Islet precursor cell (in vitro differentiated cells): ENCODE measurements at places on chromosomes 6 and 20.

DNA sequence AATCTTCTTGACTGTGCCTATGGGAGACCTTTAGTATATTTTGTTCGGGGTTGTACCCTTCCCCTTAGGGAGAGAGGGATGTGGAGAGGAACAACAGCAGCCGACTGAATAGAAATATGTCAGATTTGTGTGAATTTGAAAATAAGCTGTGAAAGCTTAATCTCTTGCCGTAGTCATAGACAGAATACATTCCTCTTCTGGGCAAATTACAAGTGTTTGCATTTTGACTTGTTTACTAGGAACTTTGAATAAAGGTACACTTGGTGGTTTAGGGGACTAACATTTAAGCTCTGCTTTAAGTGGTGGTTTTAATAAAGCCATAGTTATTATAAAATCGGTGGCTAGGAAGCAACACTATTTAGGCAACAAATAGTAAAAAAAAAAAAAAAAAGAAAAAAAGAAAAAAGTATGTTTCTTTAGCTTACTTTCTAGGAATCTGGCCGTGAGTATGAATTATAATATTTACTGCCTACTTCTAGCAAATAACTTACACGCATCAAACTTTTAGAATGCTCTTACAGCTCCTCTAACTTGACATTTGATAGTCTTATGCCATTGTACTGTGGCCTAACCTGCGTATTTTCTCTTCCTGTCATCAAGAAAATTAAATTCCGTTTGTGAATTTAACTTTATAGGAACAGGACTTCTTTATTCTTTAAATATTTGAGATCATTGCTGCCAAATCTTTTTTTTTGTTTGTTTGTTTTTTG is 65.1 kb downstream of the ZBTB2 start:
- DNase-seq: no peak

DNA sequence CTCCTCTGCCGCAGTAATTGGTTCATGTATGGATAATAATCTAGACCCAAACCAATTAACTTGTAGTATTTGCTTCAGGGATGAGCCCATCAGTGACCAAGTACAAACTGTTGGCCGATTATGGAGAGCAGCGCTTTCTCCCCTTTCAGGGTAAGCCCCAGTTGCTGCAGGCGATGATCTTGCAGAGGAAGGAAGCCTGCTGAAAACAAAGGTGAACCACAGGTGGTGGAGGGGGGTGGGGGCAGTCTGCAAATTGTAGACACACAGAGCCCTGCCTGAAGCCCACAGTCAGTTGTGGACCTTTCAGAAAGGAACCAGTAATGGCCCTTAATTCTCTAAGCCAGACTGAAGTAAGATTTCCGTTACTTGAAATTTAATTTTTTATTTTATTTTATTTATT is 167.9 kb upstream of the JARID2 start:
- DNase-seq: peak; percentile 92

DNA sequence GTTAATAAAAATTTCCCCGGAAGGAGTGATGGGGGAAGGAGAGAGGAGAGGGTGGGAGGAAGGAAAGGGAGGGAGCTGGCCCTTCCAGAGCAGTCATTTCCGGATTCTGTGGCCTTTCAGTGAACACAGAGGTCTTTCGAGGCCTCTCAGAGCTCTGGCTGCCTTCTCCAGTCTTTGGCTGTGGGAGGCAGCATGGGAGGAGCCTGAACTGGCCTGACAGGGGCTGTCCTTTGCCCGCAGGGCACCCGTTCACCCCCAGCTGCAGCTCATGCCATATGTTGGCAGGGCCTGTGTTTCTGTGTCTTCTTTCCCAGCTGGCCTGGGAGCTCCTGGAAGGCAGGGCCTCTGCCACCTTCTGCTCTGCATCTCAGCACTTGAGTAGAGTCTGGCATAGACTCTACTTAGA is 95.5 kb downstream of the PPP1R14C start:
- DNase-seq: no peak

DNA sequence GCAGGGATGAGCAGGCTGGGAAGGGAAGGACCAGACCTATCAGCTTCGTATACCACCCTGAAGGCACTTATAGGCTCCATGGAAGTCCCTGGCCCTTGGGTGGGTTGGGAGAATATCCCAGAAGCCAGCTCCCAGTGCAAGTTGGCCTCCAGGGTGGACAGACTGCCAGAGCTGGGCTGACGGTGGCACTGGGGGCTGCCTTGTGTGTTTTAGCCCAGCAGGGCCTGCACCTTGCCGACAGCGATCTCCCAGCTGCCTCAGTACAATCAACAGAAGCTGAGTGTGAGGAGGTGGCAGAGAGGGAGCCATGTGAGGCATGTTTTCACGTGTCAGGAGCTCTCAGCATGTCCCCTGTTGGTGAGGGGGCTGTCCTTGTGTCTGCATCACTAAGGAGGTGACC is 159.5 kb downstream of the VEGFA start:
- DNase-seq: no peak

DNA sequence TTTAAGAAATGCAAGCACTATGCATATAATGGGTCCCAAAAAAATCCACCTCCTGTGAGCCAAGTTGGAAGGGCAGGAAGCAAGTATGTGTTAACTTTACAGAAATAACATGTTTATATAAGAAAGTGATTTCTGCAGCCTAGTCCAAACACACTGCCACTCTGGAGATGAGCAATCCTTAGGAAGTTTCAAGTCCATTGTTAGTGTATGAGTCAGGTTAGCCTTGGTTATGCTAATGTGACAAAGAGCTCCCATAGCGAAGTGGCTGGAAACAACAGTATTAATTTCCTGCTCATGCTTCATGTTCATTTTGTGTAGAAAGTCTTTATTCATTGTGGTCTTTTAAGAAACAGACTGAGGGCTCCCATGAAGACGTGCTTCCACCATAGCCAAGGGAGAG is 121.4 kb downstream of the TBXT start:
- no peak for DNase-seq

DNA sequence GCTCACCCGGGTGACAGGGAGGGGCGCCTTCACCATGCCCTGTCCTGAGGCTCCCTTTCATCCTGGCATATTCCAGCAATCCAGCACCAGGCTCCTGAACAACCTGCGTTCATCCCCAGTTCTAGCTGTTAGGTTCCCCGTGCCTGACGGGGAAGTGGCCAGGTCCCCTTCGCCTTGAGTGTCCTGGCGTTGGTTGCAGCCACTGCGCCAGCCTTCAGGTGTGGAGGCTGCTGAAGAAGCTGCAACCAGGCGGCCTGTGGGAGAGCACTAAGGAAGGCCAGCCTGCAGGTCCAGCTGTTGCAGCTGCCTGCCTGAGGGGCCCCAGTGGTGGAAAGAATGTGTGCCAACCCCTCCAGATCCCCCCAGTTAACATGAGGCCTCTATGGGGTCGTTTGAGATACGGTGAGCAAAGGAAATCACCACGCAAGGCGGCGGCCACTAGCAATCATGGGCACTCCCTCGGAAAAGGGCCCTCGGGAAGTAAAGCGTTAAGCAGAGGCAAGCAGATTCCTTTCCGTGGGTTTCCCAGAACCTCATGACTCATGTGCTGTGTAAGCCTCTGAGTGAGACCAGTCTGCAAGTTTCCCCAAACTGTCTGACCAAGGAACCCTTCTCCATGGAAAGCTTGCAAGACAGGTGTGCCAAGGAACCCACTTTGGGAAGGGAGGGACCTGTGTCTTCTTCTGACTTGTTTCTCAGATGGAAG is 320.8 kb downstream of the TAF4 start:
- DNase-seq: peak; percentile 74

DNA sequence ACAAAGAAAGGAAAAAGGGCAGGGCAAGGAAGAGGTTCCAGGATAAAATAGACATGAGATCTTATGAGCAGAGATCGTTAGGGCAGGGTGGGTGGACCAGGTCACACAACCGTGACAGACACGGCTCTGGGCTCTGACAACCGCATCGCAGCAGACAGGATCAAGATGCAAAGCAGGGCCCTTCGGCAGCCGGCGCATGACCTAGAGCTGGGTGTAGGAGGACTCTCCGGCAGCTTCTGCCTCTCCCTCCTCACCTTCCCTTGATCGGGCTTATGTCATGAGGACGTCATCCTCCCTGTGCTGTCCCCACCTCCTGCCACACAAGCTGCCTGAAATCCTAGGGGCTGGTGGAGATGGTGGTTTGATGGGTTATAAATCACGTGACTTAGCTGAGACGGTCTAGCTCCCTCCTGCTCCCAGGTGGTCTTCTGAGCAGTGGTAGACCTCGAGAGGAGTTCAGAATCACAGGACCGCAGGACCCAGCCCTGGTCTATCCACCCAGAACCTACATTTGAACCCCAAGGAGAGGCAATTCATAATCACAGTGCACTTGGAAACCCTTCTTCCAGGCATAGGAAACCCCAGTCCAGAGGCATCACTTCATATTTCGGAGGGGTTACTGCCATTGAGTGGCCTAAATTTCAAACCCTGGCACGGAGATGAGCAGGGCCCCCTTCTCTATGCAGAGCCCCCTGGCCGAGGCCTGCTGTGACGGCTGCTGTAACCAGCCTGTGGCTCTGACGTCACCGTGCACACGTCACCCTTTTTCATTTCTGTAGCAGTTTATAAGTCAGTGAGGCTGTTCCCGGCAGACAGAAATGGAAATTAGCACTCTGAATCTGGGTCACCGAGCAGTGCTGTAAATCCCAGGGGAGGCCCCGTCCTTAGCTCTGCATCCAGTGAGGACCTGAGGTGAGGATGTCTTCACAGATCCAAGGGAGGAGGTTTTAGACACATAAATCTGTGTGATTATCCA is 8.7 kb upstream of the CCR6 start:
- no peak for DNase-seq

- peak; percentile 43 for DNase-seq
Observed at GRCh38 chr20:4297127-4297826, 281.9 kb upstream of the RNF24 start.

GRCh38 chr6:63567966-63568365 is 4.3 kb upstream of the LOC128125822 start:
- no peak for DNase-seq

DNA sequence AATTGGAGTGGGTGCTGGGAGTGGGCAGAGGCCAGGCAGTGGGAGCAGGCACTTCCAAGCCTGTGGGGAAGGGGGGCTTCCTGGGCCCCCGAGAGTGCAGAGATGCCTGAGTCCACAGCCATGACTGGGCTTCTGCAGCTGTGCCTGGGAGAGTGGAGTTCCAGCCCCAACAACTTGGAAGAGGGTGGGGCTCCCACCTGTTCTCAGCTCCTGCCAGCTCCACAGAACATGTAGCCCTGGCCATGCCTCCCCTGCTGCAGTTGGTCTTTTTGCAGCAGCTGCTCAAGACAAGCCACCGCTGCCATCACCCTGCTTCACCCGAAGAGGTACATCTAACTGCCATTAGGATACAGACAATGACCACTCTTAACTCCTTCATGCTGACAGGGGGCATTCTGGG is 1092.3 kb downstream of the KHDRBS2 start:
- DNase-seq: no peak

DNA sequence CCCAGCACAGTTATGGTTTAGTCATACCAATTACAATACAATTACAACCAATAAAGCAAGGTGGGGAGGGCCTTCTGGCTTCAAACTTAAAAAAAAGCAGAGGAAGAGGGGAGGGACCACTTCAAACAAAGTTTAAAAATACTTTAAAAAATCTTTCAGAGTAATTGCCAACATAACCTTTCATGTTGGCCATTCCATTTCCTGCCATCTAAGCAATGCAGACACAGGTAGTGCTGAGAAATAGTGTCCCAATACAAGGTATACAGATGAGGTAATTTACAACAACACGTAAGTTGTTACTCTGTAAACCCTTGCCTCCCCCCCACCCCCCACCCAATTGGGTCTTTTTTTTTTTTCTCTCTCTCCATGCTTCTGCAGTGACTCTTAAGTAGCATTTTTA is 18.8 kb upstream of the TBC1D20 start:
- no peak for DNase-seq

DNA sequence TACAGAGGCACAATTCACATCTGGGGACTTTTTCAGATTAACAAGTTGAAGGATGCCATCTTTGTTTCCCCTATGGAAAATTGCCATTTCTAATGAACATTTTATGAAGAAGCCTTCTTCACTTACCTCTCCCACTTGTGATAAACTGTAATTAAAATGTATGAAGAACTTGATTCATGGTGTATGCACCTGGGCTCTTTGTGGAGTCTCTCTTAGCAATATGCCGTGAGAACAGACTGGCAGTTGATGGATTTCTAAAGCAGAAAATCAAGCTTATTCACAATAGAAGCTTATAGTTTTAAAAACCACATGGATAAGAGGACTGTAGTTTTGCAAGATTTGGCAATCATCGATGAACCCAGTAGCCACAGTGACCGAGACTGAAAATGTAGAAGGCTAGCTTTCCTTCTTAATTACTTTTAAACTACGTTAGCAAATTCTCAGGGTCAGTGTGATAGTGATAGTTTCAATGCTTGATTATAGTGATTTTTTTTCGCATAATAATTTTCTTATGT is 270.6 kb downstream of the PRL start:
- DNase-seq: no peak

- DNase-seq: no peak
Observed at GRCh38 chr6:135797361-135797760, 54.1 kb upstream of the PDE7B start.

- DNase-seq: no peak
Observed at GRCh38 chr6:160921095-160921494, 70.5 kb upstream of the MAP3K4 start.

DNA sequence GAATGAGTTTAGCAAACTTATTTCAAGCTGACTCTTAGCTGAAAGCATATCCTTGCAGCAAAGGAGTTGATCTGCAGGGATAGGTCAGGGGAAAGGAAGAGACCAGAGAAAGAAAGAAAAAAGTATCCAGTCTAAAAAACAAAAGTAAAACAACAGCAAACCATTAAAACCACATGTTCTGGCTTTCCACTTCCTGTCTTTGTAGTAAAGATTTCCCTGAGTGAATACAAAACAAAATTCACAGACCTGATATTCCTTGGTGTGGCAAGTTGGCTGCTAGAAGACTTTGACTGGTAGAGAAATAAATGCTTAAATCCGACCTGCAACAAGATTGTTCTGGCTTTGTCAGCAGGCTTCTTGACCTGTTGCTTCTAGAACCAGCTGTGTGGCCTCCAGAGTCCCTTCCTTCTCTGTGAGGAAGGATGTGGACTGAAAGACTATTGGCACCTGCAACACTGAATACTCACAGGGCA is 23.4 kb upstream of the MCM3 start:
- DNase-seq: peak; percentile 29

- no peak for DNase-seq
Observed at GRCh38 chr6:10479939-10480700, 41.0 kb upstream of the GCNT2 start.

- no peak for DNase-seq
Observed at GRCh38 chr6:39184906-39185580, 44.2 kb downstream of the KCNK5 start.

DNA sequence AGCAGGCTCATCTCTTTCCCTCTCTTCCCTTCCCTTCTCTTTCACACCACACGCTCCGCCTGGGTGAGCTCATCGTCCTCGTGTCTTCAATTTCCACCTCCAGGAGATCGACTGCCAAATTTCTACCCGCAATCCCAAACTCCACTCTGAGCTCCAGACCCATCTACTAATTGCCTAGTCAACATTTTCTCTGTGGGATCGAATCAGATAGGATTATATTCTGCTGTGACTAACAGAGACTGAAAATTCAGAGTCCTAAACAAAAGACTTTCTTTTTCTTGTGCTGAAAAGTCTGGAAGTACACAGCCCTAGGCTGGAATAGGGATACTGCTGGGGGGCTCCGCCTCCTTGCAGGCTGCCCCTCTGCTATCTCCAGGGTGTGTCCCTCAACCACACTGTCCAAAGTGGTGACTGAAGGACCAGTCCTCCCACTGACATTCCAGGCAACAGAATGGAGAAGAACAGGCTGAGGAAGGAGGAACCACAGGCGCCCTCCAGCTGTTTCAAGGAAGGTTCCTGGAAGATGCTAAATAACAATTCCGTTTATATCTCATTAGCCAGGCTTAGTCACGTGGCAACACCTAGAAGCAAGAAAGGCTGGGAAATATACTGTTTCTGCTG is 5.0 kb upstream of the HSPA12B start:
- DNase-seq: peak; percentile 79
